ENCODE measurements at places on chromosomes 2 and 18.

- no peak for DNase-seq
These were observed 160.1 kb upstream of the MAPRE2 start for GRCh38 chr18:34880882-34881834.

GRCh38 chr18:31077878-31078277 lies 24.3 kb downstream of the DSC2 start:
- DNase-seq = no peak

GRCh38 chr2:228164718-228165117 lies 16.8 kb downstream of the SPHKAP start:
- DNase-seq = no peak

GRCh38 chr2:132703396-132703795 lies 33.4 kb upstream of the LYPD1 start:
- DNase-seq = no peak

DNA sequence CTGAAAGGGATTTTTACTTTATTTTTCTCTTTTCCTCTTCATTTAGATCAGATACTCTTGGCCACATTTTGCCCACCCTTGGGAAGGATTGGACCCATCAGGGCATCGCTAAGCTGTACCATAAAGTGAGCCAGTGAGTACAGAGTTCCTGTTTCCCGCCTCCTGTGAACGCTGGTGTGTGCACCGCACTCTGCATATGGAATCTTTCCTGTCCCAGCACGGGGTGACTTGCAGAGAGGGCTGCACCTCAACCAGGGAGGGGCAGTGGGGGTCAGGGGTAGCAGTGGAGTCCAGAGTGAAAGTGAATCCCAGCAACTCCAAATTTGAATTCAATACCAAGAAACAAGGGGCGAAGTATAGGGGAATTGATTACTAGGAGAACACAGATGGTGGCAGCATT lies 58.6 kb downstream of the LPIN1 start:
- no peak for DNase-seq

GRCh38 chr2:60292242-60292641 lies 261.2 kb downstream of the BCL11A start:
- no peak for DNase-seq

- peak; percentile 23 for DNase-seq
These were observed 211.6 kb upstream of the MMADHC start for GRCh38 chr2:149799013-149799705.

- no peak for DNase-seq
These were observed 5.5 kb downstream of the PDE11A start for GRCh38 chr2:178066890-178067669.

- no peak for DNase-seq
These were observed 7.1 kb downstream of the MTA3 start for GRCh38 chr2:42575458-42576064.

GRCh38 chr2:216985658-216986141 lies 125.8 kb upstream of the TNP1 start:
- no peak for DNase-seq

GRCh38 chr2:203819434-203820133 lies 48.0 kb upstream of the CTLA4 start:
- no peak for DNase-seq

- DNase-seq = no peak
These were observed 63.4 kb downstream of the GYPC start for GRCh38 chr2:126719191-126719832.

DNA sequence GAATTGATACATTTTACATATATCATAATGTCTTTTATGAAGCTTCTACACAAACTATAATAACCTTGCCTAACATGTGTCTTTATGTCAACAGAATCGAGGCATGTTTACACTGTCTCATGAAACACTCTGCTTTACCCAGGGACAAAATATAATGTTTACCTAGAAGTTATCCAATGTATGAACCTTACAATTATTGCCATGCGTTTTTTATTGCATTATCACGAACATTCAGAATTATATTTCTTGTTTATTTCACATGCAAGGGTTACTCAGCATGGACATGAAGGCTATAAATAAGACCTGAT lies 19.8 kb downstream of the LONRF2 start:
- no peak for DNase-seq

- no peak for DNase-seq
These were observed 673.8 kb downstream of the ARHGAP15 start for GRCh38 chr2:143802871-143803650.

DNA sequence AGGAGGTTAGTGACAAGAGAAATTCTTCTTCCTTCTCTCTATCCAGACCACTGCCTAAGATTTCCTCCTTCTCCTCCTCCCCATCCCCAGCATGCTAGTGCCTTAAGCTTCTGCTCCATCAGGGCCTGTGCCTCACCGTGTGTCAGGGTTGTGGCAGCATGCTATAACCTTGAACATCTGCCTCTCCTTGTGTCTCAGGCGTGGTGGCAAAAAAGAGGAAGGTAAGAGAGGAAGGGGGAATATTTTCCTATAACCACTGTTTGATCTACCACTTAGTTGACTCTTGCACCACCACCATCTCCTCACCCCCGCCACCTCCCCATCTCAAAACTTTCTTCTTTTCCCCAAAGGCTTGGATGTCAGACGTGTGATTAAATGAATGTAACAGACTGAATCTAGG lies 38.3 kb upstream of the PEX13 start:
- no peak for DNase-seq

- no peak for DNase-seq
These were observed 28.8 kb downstream of the SH3BP4 start for GRCh38 chr2:234980451-234981187.

- DNase-seq = no peak
These were observed 33.6 kb upstream of the B3GNT7 start for GRCh38 chr2:231361701-231362554.

- DNase-seq = no peak
These were observed 163.7 kb upstream of the WDSUB1 start for GRCh38 chr2:159450180-159450579.

GRCh38 chr2:94874277-94874997 lies 3.2 kb downstream of the TEKT4 start:
- no peak for DNase-seq

DNA sequence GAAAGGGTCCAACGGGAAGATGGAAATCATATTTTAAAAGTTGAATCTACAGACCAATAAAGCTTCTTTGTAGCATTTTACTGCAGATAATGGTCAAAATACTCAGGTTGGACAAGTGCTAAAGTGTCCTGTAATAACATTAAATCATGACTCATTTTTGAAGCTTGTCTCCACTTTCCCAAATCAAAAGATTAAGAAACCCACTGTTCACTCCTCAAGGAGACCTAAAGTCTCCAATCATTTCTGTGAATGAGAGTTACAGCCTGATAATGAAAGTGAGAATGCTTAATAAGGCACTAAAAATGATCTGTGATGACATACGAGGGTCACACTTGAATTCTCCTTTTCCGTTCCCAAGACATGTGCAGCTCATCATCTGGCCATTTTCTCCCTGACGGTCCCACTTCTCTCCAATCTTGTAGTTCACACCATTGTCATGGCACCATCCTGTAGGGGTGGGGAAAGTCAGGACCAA lies 53.4 kb downstream of the ATIC start:
- DNase-seq = no peak

GRCh38 chr18:45119876-45120275 lies 439.2 kb downstream of the SETBP1 start:
- DNase-seq = no peak

- no peak for DNase-seq
These were observed 1010.9 kb upstream of the NXPH2 start for GRCh38 chr2:139790807-139791752.

DNA sequence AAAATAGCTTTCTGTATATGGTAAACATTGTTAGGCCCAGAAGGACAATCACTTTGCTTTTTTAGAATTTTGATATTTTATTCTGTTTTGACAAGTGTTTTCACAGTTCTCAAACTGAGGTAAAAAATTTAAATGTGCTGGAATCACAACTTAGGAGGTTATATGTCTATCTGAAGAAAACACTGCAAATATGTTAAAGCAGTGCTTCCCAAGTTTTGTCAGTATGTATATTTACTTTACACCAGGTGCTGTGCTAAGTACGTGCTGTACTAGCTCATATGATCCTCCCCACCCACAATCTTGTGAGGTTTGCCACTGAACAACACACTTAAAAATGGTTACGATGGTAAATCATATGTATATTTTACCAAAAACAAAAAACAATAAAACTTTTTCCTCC lies 124.2 kb downstream of the CABYR start:
- no peak for DNase-seq

DNA sequence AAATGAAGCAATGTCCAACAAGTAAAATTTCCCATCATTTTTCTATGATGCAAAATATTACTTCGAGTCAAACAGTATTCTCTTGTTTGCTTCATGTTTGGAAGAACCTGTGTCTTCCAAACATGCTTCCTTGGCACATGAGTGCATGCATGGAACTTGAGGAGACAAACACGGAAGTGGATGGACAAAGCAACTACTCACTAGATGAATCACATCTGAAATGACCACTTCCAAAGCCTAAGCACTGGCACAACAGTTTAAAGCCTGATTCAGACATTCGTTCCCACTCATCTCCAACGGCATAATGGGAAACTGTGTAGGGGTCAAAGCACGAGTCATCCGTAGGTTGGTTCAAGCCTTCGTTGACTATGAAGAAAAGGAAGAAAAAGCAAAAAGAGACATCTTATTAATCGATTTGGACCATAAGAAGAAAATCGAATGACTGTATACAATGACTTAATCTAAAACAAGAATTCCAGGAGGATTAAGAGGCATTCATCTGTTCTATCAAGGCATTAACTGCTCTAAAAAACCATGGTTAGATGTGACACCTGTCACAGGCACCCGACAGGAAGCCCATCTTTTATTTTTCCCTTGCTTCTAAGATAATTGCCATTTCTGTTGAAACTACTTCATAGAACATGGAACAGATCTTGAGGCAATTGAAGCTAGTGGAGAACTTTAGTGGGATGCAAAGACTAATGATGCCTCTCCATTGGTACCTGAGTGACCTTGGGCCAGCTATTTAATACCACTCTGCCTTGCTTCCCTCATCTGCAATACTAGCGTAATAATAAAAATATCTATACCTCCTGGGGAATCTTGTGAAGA lies 56.0 kb downstream of the ATIC start:
- DNase-seq = peak; percentile 86

GRCh38 chr18:21991081-21991534 lies 178.3 kb upstream of the GATA6 start:
- no peak for DNase-seq

- peak; percentile 51 for DNase-seq
These were observed 87.5 kb upstream of the CTAGE1 start for GRCh38 chr18:22505141-22505591.

GRCh38 chr2:174495365-174496012 lies 8.7 kb upstream of the GPR155 start:
- no peak for DNase-seq

DNA sequence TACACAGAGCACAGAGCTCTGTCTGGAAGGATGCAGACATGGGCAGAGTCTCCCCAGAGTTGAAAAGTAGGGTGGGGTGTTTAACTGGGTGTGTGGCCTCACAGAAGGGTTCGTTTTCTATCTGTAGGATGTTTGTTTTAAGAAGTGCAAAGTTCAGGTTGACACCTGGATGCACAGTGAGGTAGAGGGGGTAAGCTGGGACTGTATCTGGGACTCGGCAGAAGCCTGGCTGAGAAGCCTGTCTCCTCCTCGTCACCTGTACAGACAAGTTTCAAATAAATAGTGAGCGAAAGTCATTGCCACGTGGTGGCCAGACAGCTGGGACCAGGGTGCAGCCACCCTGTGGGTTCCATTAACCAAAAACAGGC lies 145.9 kb downstream of the KLHL29 start:
- no peak for DNase-seq

DNA sequence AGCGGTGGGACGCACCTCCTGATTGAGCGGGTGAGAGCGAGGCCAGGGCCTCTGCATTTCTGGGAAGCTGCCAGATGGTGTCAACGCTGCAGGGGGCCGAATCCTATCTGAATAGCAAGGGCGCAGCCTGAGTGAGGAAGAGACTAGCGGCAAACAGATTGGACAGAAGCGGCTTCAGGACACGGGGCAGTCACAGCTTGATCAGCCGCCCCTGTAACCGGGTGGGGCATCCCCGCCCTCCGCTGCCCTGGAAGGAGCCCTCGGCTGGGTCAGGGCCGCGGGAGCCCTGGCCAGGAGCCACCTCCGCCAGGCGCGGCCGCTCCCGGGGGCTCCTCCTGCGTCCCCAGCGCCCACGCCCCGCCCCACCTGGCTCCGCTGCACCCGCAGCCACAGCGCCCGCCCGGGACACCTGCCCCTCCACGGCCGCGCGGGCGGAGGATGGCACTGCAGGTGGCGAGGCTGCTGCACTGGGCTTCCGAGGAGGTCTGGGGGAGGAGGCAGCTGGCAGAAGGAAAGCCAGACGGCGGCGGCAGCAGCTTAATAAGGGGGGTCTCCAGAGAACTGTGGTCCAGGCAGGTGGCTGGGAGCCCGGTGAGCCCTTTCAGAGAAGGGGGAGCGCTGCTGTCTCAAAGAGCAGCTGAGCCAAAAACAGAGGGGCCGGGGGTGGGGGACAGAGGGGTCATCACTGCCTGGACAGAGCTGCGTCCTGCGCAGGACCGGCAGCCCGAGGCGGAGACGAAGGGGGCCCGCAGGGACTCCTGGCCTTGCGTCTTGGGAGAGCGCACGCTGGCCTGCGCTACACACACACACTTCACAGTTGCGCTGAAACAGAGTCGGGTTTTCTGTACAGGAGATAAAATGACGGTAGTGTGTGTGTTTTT lies 18.8 kb upstream of the SOX11 start:
- DNase-seq = no peak

DNA sequence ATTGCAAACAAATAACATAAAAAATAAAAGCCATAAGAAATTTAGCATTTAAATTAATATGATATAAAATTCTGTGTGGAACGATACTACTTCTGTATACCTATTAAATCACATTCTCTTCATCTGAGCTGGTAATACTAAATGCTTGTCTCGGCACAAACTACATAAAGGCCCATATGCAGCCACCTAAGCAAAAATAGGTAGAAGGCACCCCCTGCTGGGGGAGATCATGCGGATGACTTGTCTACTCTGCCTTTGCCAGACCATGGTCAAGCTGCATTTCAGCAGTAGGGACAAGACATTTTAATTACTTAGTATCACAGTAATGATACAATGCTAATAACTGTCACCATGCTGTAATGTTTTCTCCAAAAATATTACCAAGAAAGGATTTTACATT lies 108.0 kb downstream of the CDH19 start:
- no peak for DNase-seq

- DNase-seq = no peak
These were observed 33.3 kb downstream of the ANXA4 start for GRCh38 chr2:69774984-69775982.

DNA sequence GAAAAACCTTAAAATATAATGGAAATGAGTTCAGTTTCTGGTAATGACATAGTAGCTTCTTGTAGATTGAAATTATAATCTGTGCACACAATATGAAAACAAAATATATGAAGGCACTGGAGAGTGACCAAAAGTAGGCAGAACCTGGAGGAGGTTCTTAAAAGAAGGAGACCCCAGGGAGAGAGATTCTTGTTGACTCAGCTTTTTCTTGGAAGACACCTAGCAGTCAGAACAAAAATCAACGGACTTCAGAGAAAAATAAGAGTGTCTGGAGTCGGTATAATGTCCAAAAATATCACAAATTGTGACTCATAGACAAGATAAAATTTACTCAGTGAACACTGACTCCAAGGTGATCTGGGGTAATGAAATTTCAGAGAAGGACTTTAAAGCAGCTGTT lies 286.5 kb downstream of the CCDC178 start:
- DNase-seq = no peak

DNA sequence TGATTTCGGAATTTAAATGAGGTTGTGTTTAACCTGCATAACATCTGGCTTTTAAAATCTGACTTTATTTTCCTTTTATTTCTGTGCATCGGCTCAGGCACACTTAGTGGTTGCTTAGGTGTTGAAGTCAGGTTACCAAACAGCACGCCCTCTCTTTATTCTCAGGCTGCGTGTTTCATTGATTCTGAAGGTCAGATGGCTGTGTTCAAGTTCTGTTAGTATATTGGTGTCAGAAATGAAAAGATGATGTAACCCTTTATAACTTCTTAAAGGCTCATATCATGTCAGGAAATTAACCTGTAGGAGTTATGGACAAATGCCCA lies 246.5 kb downstream of the LDLRAD4 start:
- DNase-seq = no peak

All from HFFc6 (cell line).